ENCODE measurements at places on chromosomes 7 and 10. TPM values are rescaled to one million over a fixed set of nuclear protein-coding genes. Genes with fewer than 3 reads are reported as not detected.

CNPY1 gene
- not detected for total RNA-seq

FAM3C gene
- total RNA-seq: 54.5 TPM

GDF2 gene
- total RNA-seq: not detected

VGF gene
- not detected for total RNA-seq

PRPS1L1 gene
- total RNA-seq: not detected

HBP1 gene
- total RNA-seq: 50.1 TPM

CPN1 gene
- not detected for total RNA-seq

PDE1C gene
- 2.9 TPM for total RNA-seq

DNA sequence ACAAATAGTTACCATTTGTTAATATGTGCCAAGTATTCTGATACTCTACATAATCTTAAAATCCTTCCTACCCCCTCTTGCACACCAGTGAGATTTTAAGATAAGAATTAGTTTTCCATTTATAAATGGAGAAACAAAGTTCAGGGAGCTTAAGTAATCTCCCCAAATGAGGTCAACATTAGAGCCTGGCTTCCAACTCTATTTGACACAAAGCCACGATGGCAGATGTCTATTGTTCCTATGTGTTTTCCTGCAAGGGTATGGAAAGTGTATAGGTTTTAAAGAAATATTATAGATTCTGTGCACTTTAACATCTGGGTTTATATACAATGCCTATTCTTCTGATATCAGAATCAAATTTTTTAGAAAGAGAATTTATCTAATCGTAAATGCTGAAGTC, 143.9 kb upstream of the SEMA3C start:
- no peaks in the 10 kb centered on the region for H3K27me3 ChIP-seq
- no peak overlapping the region for H3K27ac ChIP-seq
- no peaks in the 10 kb centered on the region for H3K4me1 ChIP-seq
- H3K36me3 ChIP-seq: no peaks in the 10 kb centered on the region
- no peak for DNase-seq
- no peak overlapping the region for H3K4me3 ChIP-seq

DNA sequence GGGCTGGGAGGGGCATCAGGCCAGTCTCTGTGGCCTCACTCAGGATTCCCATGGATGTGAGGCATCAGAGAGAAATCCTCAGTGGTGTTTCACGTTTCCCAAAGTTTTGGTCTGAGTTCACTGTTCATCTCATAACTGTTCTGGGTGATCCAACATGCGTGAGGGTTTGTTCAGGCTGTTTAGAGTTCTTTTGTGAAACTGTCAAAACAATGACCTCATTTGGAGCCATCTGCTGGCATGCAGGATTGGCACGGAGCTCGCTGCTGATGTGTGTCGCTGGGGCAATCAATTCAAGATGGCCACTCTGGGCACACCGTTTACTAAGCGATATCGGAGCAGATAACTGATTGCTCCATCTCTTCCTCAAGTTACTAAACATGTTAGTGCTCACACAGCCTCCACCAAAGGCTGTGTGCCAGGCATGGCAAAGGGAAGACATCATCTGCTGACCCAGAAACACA, 365.6 kb downstream of the WDR11 start:
- no peaks in the 10 kb centered on the region for H3K36me3 ChIP-seq
- DNase-seq: no peak
- no peak overlapping the region for H3K4me3 ChIP-seq
- H3K4me1 ChIP-seq: no peaks in the 10 kb centered on the region
- H3K27me3 ChIP-seq: no peaks in the 10 kb centered on the region

DNA sequence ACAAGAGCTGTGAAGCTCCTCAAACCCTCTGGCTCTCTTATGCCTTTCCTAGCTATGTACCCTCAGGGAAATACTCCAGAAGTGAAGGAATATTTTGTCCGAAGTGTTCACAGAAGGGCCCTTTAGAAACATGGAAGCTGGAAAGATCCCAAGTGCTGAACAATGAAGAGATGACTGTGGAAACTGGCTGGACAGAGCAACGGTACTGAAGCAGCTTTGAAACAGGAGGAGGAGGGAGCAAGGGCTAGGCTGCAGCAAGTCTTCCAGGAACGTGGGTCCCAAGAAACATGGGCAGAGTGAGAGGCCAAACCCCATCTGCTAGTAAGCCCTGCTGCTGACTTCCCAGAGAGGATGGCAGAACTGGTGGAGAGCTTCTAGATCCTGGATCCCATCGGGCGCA, 3.0 kb upstream of the PSAP start:
- no peak overlapping the region for H3K27ac ChIP-seq
- H3K4me1 ChIP-seq: peaks cover 8% of the 10 kb centered on the region
- no peaks in the 10 kb centered on the region for H3K27me3 ChIP-seq

DNA sequence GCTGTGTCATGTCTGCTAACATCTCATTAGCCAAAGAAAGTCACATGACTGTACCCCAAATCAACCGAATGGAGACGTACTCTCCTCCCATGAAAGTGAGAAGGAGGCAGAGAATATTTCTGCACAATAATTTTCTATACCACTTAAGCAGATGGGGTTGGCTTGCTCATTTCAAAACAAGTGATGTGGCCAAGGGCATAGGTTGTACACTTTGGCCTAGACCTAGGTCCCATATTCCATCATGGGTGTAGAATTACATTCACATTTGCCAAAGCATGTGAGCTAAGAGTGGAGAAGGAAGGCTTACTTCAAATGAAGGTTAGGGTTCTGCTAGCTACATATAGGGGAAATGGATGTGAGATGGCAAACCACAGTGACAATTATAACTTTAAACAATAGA, 83.0 kb downstream of the ZNF365 start:
- no peaks in the 10 kb centered on the region for H3K4me1 ChIP-seq
- no peak for DNase-seq
- no peaks in the 10 kb centered on the region for H3K27me3 ChIP-seq

- no peaks in the 10 kb centered on the region for H3K36me3 ChIP-seq
- no peak overlapping the region for H3K27ac ChIP-seq
- no peaks in the 10 kb centered on the region for H3K27me3 ChIP-seq
Measured at GRCh38 chr10:50600286-50600685, 23.5 kb downstream of the SGMS1 start.

DNA sequence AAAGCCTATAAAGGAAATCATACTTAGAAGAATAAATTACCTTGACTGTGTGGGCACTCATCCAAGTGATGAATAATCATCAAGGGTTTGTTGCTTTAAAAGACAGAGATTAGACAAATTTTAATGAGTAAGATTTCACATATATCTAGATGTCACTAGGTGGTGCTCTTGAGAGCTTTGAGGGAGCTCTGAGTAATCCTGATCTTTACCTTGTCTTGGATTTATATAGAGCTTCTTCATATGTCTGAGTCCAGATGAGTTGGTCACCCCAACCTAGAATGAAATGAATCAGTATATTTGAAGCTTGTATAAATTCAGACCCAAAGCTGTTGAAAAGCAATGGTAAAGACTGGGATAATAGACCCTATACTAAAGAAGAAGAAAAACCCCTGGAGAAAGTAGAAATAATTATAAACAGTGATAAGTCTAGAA, 3.7 kb downstream of the AGR2 start:
- DNase-seq: peak; percentile 57
- H3K36me3 ChIP-seq: no peaks in the 10 kb centered on the region
- no peaks in the 10 kb centered on the region for H3K4me1 ChIP-seq
- peaks cover 4% of the 10 kb centered on the region for H3K27me3 ChIP-seq
- H3K27ac ChIP-seq: no peak overlapping the region

DNA sequence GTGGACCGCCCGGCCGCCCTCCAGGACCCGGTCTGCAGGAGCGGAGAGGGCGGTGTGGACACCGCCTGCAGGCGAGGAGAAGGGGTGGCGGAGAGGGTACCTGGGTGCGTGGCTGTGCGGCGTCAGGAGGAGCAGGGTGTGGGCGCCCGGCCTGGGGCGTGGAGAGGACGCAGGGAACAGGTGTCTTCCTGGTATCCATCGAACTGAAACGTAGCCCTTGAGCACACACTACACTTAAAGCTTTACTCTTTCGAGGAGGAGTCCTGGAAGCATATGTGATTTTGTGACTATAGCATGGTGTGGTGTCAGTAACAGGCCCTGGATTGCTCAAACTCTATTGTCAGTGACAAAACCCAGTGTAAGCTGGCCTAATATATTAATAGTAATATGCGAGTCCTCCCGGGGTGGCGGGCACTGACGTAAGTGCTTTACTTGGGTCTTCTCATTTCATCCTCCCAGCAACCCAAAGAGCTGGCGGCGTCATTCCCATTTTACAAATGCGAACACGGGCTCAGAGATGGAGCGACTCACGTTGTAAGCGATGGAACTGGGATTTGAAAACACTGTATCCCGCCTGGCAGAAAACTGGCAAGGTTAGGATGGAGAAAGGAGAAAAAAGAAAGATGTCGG, 508 bp upstream of the TECPR1 start:
- H3K4me3 ChIP-seq: peak overlapping the region; percentile 96
- H3K4me1 ChIP-seq: peaks cover 43% of the 10 kb centered on the region
- H3K27me3 ChIP-seq: no peaks in the 10 kb centered on the region
- H3K36me3 ChIP-seq: no peaks in the 10 kb centered on the region
- no peak for DNase-seq

GRCh38 chr7:47373871-47374451, 207.9 kb downstream of the TNS3 start:
- no peaks in the 10 kb centered on the region for H3K4me1 ChIP-seq
- H3K27ac ChIP-seq: no peak overlapping the region
- peak; percentile 23 for DNase-seq
- no peaks in the 10 kb centered on the region for H3K27me3 ChIP-seq
- no peak overlapping the region for H3K4me3 ChIP-seq
- H3K36me3 ChIP-seq: no peaks in the 10 kb centered on the region

- H3K27ac ChIP-seq: no peak overlapping the region
- no peak for DNase-seq
- no peaks in the 10 kb centered on the region for H3K27me3 ChIP-seq
- H3K36me3 ChIP-seq: no peaks in the 10 kb centered on the region
Measured at GRCh38 chr10:114777415-114777814, 44.2 kb upstream of the FHIP2A start.

DNA sequence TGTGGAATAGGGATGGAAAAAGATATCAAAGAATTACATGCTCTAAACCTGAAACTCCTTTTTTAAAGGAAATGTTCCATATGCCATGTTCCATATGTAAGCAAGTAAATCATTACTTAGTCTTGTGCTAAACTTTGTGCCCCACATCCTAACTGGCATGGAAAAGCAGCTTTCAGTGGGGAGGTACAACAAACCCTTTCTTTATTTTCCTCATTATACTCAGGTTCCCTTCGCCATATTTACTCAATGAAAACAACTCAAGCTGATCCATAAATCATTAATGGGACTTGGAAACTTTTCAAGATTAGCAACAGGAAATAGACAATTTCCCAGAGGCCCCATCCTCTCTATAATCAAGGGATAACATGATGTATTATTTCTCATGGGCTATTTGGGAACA, 56.0 kb downstream of the GSAP start:
- H3K27ac ChIP-seq: no peak overlapping the region
- no peak overlapping the region for H3K4me3 ChIP-seq
- peaks cover 9% of the 10 kb centered on the region for H3K4me1 ChIP-seq
- H3K27me3 ChIP-seq: no peaks in the 10 kb centered on the region

- H3K4me3 ChIP-seq: no peak overlapping the region
- H3K27me3 ChIP-seq: no peaks in the 10 kb centered on the region
- DNase-seq: peak; percentile 15
- H3K36me3 ChIP-seq: peaks cover 4% of the 10 kb centered on the region
Measured at GRCh38 chr7:35670856-35671569, 23.9 kb downstream of the HERPUD2 start.

DNA sequence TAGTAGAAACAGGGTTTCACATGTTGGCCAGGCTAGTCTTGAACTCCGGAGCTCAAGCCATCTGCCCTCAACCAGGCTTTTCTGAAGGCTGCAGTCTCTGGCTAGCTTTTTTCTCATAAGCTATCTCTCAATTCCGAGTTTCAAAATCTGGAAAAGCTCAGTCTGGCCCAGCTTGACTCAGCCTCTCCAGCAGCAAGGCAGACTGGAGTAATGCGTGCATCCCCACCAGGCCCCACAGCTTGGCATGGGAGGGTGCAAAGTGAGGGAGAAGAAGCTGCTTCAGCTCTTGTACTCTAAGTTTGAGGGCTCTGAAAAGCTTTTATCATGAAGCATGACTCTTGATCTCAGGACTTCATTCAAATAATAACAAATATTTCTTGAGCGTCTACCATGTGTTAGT, 4.8 kb downstream of the DHTKD1 start:
- no peaks in the 10 kb centered on the region for H3K36me3 ChIP-seq
- no peaks in the 10 kb centered on the region for H3K27me3 ChIP-seq
- no peak overlapping the region for H3K27ac ChIP-seq
- H3K4me3 ChIP-seq: no peak overlapping the region

GRCh38 chr10:78416031-78417011, 382.7 kb downstream of the RPS24 start:
- peak; percentile 45 for DNase-seq
- peaks cover 8% of the 10 kb centered on the region for H3K4me1 ChIP-seq
- no peaks in the 10 kb centered on the region for H3K36me3 ChIP-seq

GRCh38 chr10:12631787-12632562, 282.6 kb downstream of the CAMK1D start:
- no peak for DNase-seq
- H3K36me3 ChIP-seq: no peaks in the 10 kb centered on the region
- no peaks in the 10 kb centered on the region for H3K4me1 ChIP-seq
- no peaks in the 10 kb centered on the region for H3K27me3 ChIP-seq
- H3K4me3 ChIP-seq: no peak overlapping the region

DNA sequence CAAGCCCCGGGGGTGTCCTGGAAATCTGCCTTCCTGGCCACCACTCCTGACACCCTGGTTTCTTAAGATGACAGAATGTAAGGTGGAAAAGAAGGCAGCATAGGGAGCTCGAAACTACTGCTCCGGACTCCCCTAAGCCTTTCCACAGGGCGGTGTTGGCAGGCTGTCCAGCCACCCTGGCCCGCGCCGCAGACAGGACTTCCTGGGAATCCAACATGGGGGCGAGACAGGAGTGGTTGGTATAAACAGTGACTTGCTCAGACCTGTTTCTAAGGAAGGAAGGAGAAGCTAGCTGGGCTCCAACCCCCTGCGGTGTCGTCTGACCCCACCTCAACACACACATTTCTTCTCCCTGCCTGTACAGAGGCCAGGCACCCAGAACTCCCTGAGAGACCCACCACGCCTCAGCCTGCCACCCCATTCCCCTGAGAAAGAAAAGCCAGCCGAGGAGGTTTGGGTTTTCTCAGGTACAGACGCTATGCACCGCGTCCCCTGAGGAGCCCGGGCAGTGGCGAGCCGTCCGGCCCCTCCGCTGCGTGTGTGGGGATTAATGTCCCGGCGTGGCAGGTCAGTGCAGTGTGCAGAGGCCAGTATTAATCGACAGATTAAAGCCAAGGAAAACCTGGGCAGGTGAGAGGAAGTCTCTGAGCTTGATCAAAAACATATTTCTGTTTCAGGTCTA, 349.6 kb upstream of the MKI67 start:
- no peak overlapping the region for H3K27ac ChIP-seq
- no peaks in the 10 kb centered on the region for H3K36me3 ChIP-seq
- no peak for DNase-seq

GRCh38 chr7:1861799-1862458, 191.9 kb downstream of the ELFN1 start:
- no peak for DNase-seq
- H3K27ac ChIP-seq: no peak overlapping the region
- no peaks in the 10 kb centered on the region for H3K36me3 ChIP-seq
- no peaks in the 10 kb centered on the region for H3K27me3 ChIP-seq
- no peaks in the 10 kb centered on the region for H3K4me1 ChIP-seq
- no peak overlapping the region for H3K4me3 ChIP-seq

All from endothelial cell of umbilical vein (primary cell).